ENCODE measurements at places on chromosomes 6 and 20.

- DNase-seq, result no peak
These were observed 98.9 kb upstream of the ENPP5 start for GRCh38 chr6:46269447-46270229.

DNA sequence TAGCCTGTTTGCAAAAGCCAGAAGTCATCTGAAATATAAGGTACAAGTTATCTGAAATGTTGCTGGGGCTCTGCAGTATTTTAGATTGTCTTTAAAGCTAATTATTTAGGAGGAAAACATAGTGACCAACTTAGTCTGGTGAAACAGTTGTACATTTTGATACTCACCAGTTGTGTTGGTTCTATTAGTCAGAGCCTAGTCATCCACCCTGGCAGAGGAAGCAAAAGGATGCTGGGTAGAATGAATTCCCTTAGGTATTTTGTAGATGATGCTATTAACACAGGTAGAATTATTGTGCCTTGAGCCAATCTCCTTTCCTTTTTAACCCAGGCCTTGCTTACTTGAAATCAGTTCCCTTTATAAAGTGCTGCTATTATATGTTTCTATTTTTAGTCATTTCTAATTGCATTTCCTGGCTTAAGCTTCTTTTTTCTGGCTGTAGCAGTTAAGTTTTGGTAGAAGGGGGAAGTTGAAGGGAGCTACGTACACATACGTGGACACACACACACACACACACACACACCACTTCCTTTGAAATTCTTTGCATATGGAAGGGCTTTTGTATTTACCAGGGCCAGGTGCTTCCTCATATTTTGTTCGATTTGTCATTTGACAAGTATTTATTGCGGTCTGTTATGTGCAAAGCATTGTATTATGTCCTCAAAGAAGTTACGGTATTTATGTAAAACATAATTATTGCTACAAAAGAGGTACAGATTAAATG, 82.4 kb downstream of the RTN4IP1 start:
- peak; percentile 90 for DNase-seq

DNA sequence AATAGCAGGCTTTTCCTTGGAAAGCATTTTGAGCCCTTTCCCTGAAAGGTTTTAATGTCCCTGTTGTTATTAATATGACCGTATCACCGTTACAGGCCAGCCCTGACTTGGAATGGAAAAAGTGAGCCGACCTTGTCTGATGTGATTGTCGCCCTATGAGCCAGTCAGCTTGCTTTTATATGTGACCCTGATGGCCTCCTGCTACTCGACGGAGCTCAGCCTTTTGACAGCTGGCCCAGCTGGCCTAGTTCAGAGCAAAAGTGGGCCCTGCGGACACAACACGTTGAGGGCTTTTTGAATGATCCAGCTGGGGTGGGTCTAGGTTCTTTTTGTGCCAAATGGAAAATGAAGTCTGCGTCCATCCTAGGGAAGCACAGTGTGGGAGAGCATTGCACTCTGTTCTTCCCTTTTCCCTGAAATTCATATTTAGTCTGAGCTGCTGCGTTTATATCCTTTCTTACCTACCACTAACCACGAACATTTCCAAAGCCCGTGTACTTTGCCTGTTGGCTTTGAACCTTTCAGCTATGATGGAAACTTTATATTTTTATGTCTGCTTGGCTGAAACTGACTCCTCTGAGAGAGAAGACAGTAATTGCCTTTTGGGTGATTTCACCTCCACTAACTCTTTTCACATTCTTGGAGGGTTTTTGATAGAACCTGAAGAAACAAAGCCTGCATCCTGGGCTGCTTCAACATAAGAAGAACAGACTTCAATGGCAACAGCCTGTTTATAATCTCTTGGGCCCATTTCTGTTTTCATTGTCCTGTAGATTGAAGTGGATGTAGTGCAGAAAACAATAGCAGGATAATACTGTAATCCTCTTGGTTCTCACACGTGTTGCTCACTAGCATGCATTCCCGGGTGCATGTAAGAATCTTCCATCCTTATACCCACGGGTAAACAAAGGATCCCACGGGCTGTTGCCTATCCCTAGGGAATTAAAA, 121.8 kb upstream of the HDGFL1 start:
- DNase-seq, result no peak

DNA sequence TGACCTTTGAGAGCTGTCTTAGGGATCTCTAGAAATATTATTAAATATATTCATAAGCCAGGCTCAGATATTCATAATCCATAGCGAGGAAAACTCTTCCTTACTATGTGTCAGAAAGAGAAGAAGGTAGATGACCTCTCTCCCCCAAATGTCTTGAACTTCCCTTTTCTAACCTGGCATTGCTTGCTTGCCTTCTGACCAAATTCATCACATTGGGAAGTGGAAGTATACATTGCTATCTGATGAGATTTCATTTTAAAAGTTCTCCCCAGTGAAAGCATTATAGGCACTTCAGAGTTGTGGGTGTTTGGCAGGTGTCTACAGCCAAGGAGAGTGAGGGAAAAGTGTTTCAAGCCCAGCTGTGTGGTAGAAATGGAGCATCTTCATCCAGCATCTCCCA, 197.3 kb downstream of the ZFAND3 start:
- DNase-seq, result no peak

DNA sequence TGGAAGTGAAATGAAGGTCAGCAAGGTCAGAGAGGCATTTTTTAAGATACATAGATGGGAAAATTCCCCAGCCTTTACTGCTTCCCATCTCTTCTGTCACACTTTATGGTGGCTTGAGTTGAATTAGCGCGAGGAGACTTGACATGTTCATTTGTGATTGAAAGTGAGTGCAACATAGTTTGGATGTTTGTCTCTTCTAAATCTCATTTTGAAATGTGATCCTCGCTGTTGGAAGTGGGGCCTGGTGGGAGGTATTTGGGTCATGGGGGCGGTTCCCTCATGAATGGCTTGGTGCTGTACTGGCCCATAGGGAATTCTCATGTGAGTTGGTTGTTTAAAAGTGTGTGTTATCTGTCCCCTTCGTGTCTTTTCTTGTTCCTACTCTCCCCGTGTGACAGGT, 237.2 kb downstream of the CDKAL1 start:
- DNase-seq, result no peak

DNA sequence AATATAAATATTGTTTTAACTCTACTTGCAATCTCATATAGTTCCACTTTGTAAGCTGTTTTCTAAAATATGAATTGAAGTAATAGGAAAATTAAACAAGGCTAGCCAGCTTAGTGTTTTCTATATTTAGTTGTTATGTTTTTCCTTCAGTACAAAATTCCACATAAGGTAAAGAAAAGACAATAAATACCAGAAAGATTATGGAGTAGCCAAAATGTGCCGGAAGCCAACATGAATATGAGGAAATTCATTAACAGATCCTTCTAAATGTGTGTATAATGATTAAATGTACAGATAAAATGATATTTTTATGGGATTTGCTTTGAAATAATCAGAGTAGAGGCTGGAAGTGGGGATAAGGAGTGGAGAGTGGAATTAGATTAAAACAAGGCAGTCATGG, 52.5 kb upstream of the COL21A1 start:
- DNase-seq, result no peak

All from Panc1 (cell line).